Amygdala (tissue), 56 donors: ENCODE measurements at places on chromosomes 1 and 21.

DNA sequence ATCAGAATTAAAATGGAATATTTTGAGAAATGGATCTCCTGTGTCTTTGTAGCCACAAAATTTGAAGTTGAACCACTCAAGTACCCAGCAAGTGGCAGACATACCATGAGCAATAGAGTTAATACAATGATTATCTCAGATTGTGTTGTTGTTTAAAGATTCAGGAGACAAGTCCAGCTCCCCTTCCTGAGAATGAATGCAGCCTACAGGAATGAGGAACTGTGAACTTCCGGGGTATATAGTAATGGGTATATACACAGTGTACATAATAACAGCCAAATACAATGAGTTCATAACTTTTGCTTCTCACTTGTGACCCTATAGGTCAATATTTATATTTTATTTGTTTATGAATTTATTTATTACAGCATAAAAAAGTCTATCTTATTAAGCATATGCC is 445.0 kb downstream of the SETD4 start:
- no peak for DNase-seq

DNA sequence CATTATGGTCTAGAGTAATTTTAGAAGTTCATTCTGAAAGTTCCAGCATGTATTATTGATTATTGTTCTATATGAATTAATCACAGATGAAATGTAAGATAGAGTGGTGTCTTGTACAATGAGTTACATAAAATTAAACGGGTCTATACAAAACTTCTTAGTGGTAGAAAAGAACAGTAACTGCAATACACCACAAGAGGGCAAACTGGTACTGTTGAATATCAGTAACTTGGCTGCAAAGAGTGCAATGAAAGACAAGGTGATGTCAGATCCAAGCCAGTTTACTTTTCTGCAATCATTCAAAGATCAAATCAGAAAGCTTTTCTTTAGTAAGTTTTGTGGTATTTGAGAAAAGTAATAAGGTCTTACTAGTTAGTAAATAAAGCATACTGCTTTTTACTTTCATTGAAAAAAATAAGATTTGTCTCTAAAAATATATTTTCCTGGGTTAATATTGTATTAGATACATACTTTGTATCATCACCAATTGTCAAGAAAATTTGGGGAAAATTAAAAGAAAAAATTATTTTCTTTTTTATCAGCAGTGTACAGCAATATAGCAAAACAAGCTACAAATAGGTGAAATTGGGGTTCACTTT is 66.4 kb upstream of the BTG3 start:
- no peak for DNase-seq

GRCh38 chr1:233355841-233356704 is 28.5 kb downstream of the MAP3K21 start:
- no peak for DNase-seq

DNA sequence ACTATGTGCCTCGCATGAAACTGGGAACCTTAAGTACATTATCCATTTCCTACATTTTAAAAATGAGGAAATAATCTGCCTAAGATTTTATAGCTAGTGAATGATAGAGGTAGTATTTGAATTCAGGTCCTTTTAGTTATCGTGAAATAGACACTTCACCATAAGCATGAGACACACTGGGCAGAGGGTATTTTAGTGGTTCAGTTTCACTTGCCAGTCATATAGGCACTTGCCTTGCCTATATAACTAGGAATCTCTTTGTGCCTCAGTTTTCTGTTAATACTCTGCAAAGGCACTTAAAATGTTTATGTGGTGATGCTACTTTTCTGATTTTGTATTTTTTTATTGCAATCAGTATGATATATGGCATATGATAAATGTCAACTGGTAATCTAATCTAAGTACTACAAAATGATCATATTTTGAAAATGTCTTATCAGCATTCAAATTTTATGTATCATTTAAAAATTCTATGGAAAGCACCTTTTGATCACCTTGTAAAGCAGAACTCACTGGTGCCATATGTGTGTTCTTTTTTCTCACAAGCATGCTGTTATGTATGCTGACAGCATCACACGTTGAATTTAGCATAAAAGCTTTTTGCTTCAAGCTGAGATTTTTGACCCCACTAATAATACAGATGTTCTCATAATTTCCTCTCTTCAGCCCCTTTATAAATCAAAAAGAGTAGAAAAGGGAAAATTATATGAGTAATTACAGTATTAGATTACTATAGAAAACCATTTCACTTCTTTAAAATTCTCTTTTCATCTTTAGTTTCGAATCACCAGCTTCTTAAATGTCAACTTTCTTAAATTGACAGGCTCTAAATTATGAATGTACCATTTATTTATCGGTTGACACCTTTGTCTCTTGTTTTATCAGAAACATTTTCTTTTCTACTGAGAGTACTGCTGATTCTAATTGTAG is 52.6 kb downstream of the RPS6KC1 start:
- no peak for DNase-seq

GRCh38 chr1:202002507-202002906 is 7.9 kb upstream of the ELF3 start:
- DNase-seq = no peak

DNA sequence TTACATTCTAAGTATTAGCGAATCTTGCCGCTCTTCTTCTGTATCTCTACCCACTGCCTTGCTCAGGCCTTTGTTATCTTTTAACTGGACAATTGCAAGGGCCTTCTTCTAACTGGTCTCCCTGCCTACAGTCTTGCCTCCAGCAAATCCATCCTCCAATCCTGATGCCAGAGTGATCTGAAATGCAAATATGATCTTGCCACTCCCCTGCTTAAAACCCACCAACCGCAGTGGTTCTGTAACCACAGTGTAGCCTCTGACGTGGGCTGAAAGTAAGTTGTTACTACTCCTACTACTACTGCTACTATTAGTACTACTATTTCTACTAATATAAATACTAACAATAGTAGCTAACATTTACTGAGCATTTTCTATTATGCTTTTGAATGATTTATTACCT is 12.4 kb downstream of the MOV10 start:
- DNase-seq = no peak

DNA sequence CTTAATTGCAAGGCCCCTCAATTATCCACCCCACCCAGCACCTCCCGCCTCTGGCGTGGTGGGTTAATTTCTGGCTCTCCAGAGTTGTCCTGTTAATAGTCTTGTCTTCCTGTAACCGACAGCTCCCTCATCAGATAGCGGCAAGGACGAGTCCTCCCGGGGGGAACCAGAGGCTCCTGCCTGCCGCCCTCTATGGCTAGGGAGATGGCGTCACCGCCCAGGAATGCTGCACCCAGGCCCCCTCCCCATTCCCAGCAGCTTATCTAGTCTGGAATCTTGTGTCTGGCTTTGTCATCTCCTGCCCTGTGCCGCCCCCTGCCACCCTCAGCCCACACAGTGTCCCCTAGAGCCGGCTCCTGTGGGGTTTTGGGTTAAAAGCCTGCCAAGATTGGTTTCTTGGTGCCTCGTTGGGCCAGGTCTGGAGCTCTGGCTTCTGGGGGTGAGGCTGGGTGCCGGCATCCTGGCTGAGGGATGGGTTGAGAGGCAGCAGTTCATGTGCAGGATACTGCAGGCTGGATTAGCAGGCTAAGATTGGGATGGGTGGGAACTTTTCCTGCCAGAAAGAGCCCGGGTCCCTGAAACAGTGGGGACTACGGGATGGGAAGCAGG is 48.8 kb downstream of the EDN2 start:
- no peak for DNase-seq

DNA sequence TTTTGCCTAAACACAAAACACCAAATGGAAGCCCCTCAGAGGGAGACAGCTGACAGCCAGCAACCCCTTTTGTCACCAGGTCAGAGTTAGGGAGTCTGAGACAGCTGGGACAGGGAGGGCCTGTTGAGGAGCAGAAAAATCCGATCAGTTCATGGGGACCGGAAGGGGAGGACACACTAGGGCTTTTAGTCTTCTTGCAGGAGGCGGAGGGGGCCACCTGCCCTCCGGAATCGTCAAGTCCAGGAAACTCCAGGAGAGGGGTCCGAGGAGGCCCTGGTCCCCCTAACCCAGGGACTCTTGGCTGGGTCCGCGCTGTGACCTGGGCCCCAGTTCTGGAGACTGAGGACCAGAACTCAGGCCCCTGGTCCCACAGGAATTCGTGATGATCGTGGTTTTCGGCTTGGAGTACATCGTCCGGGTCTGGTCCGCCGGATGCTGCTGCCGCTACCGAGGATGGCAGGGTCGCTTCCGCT is 34.2 kb downstream of the KCNQ4 start:
- no peak for DNase-seq

GRCh38 chr1:67801903-67802302 is 31.4 kb downstream of the GNG12 start:
- no peak for DNase-seq

GRCh38 chr1:20634594-20635084 is 1.4 kb downstream of the PINK1 start:
- no peak for DNase-seq

- no peak for DNase-seq
Observed at GRCh38 chr1:1199141-1199960, 7.0 kb downstream of the TNFRSF18 start.

- no peak for DNase-seq
Observed at GRCh38 chr1:10803971-10804820, 7.8 kb upstream of the CASZ1 start.

- peak; percentile 43 for DNase-seq
Observed at GRCh38 chr1:94927405-94928175, 680 bp upstream of the CNN3 start.

- DNase-seq = no peak
Observed at GRCh38 chr1:17665950-17666720, 89.0 kb upstream of the ACTL8 start.

GRCh38 chr1:10299151-10299550 is 88.8 kb downstream of the KIF1B start:
- DNase-seq = no peak

DNA sequence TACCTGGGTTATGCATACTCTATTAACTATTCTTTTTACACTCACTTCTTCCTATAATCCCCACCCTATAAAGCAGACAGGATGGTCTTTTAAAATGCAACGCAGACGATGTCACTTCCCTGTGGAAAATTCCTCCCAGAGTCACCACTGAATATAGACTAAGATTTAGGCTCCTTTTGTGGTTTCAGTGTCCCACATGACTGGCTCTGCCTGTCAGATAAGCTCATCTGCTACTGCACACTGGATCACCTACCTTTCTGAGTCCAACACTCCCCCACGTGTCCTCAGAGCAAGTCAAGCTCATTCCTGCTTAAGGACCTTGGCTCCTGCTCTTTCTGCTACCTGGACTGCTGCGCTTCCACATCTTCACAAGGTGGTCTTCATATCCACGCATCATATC is 73.0 kb upstream of the SIPA1L2 start:
- no peak for DNase-seq

- DNase-seq = no peak
Observed at GRCh38 chr1:201307231-201307630, 23.9 kb downstream of the PKP1 start.

DNA sequence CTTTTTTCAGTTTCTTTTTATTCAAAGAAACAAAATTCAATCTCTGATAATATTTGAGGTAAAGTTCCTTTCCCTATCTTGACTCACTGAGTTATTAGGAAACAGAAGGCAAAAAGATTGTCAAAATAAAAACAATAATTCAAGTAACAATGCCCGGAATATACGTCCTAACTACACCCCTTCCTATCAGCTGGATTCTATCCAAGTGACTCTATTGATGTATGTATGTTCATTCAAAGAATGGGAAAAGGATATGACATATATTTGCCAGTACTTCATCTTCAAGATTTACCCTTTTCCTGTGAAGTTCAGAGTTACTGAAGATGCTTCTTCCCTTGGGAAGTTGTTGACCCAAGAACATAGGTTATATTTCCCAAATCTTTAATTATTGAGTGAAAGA is 13.7 kb downstream of the SPRTN start:
- DNase-seq = no peak

- DNase-seq = no peak
Observed at GRCh38 chr1:161180639-161181038, 3.3 kb upstream of the B4GALT3 start.
